ENCODE measurements at places on chromosomes 1 and 21. TPM values are rescaled to one million over a fixed set of nuclear protein-coding genes. Genes with fewer than 3 reads are reported as not detected.

Gene PARS2
- 3.8 TPM for total RNA-seq

Gene SLC30A2
- not detected for total RNA-seq

Gene ACP6
- 8.9 TPM for total RNA-seq

Gene SFN
- not detected for total RNA-seq

Gene SPATA1
- total RNA-seq, result 1.4 TPM

Gene OXCT2
- 2.6 TPM for total RNA-seq

Gene CD52
- 318 TPM for total RNA-seq

Gene AADACL4
- total RNA-seq, result not detected

Gene FAM3B
- not detected for total RNA-seq

Gene LRRC7
- total RNA-seq, result not detected

Gene LCE1E
- total RNA-seq, result not detected

Gene CCDC27
- not detected for total RNA-seq

- DNase-seq, result no peak
Observed at GRCh38 chr21:7951854-7952519, 2569.4 kb upstream of the TPTE start.

DNA sequence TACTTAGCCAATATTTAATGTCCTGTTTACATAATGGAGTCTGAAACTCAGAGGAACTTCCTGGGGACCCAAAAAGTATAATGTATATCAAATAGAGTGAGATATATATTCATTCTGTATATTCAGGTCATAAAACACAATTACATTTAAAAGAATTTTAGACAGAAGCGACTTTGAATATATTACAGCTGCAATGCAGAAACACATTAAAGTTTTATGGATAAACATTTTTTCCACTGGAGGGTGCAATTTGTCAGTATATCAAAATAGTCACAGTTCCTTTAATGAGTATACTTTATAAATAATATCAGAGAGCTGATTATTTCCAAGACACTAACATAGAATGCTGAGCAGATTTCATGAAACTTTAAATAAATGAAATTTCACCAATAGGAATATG lies 43.9 kb upstream of the CRB1 start:
- no peak for DNase-seq

DNA sequence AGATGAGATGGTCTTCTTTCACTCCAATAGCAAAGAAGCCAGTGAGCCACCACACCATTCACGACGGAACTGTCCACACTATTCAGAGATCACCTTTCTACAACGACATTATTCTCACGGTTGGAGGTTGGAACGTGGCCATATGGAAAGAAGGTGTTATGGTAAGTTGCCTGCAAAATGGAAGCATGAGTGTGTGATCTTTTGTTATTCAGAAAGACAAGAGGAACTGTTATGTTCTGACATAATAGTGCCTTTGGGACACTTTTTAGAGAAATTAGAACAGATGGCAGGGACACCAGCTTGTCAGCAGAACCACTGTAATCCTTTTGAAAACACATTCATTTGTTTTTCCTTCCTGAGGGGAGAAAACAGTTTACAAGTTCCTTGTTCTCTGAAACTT lies 75.8 kb upstream of the MCOLN3 start:
- no peak for DNase-seq

- peak; percentile 93 for DNase-seq
Observed at GRCh38 chr21:25608044-25608737, 910 bp upstream of the MRPL39 start.

GRCh38 chr1:12692967-12693782 lies 22.7 kb upstream of the AADACL3 start:
- no peak for DNase-seq

- DNase-seq, result peak; percentile 87
Observed at GRCh38 chr21:42187976-42188653, 30.8 kb upstream of the ABCG1 start.

- DNase-seq, result no peak
Observed at GRCh38 chr1:145846201-145846612, 777 bp downstream of the NUDT17 start.

DNA sequence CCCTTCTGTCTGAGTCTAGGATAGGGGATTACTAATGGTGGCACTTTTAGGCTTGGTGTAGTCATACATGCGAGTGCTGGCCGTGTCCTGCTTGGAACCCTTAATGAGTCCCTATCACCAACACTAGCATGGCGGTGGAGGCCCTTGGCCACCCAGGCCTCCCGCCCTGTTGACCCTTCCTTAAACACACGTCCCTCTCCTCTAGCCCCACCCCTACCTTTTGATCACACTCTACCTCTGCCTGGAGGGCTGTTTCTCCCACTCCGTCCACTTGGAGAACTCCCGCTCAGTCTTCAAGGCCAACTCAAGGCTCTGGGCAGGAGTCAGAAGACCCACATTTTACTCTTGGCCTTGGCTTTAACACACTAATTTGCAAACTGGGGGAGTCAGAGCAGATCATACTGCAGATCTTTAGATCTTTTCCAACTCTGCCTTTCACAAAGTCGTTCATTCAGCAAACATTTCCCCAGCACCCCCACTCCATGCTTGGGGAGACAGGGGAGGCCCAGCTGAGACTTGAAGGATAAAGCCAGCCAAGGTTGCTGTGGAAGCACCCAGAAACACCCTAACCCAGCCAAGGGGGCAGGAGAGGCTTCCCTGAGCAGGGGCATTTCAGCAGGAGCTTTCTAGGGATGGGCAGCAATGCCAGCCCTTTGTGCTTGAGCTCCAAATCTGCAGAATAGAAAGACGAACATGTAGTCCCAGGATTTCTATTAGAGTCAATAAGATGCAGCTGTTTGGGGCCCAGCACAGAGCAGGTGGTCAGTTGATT lies 1.9 kb downstream of the PODN start:
- DNase-seq, result no peak

DNA sequence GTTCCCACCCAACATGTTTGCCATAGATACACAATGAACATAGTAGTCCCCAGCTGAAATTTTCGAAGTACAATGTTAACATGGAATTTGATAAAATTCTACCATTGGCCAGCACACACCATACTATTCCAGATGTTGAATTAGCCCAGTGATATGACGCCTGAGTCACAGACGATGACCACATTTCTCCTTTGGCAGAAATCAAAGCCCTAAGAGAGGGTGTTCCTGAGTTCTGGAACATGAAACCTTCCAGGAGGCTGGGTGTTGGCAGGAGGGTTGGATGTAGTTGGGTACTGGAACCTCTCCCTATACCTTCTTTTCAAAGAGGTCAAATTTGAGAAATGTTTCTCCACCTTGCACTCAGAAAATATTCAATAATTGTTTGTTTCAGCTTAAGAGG lies 37.8 kb downstream of the LPAR3 start:
- DNase-seq, result no peak

- DNase-seq, result no peak
Observed at GRCh38 chr1:101302831-101303511, 66.2 kb downstream of the S1PR1 start.

DNA sequence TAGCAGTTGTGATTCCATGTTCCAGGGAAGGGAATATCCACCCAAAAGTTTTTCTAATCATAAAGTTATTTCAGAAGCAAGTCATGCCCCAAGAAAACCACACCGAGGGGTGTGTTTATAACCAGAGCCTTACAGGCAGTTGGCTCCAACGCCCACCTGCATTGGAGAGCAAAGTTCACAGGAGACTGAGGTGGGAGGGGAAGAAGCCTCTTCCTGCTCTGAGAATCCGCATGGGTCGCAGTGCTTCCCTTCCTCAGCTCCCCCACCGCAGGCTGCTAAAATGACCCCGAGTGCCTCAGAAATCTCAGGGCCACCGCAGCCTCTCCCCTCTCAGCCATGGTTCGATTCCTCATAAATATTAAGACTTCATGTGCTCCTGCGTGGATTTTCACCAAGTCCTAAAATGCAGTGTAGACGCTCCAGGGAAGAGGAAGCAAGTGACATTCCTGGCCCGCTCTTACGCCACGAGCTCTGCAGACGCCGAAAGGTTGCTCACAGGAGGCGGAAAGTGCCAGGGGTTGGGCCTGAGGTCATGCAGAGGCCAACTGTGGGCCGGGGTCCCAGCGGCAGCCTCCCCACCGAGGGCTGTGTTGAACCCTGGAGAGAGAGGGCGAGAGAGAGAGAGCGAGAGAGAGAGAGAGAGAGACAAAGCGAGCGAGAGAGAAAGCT lies 13.4 kb upstream of the SPSB1 start:
- peak; percentile 73 for DNase-seq

GRCh38 chr1:172758259-172758658 lies 99.4 kb downstream of the FASLG start:
- no peak for DNase-seq

- peak; percentile 90 for DNase-seq
Observed at GRCh38 chr1:225881081-225881958, 860 bp downstream of the TMEM63A start.

DNA sequence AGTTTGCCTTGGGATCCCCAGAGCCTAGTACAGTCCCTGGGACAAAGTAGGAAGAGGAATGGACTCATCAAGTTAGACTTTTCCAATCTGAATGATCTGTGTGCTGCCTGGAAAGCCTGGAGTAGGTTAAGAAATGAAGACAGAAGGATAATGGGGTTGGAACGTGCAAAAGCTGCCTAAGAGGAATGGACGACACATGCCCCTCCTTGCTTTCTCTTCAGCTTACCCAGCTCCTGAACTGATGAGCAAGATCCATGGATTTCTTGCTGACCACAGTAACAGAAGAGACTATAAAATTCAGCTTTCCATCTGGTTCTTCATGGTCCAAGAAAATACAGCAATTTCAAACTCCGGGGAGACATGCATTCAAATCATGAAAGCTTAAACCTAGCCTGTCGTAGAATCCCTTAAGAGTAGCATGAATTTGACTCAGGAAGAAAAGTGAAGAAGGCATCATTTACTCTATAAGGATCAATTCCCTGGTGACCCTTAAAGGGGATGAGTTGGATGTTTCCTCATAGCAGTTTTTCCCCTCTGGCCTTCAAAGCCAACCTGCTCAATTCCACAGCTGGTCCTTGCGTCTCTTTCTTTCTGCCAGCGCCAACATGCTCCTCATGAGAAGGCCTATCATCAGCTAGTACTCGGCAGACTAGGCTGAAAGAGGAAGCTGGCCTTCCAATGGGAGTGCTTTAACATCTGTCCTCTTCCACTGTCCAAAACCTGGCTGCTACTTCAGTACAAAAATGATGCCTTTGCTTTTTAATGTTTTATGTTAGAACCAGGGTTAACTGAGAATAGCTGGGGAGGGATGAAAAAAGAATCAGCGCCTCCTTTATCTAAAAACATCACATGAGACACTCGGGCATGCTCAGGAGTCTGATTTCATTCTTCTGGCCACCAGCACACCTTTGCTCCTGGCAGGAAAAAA lies 5.7 kb upstream of the PEF1 start:
- DNase-seq, result no peak

- DNase-seq, result no peak
Observed at GRCh38 chr1:3344395-3344794, 110.1 kb upstream of the ARHGEF16 start.

- no peak for DNase-seq
Observed at GRCh38 chr1:157047062-157047410, 1.5 kb upstream of the ARHGEF11 start.

DNA sequence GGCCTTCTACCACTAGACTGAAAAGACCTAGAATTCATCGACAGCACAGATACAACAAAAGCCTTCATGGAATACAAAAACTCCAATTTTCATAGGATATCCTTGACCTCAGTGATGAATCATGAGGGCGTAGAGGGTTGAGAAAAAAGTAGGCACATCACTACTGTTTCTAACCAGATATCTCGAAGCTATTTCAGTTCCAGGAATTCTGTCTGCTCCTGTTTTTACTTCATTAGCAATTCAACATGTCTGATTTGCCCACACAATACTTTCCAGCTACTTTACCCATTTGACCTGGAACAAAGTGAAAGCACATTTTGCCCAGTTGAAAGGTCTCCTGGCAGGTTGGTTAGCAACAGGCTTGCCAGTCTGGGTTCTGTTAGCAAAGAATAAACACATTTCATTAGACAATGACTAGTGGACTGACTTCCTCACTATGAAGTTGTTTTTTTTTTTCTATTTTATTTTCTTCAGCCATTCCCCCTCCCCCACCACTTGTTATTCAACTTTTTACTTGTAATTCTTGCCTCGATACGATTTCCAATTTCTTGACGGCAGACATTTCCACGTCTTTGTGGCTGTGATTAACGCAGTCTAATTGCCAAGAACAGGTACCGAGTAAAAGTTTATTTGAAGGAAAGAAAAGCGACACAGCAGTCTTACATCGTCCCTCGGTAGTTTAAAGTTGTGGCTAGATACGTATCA lies 4.0 kb upstream of the ZBTB18 start:
- DNase-seq, result no peak

- no peak for DNase-seq
Observed at GRCh38 chr1:186492531-186493291, 31.8 kb upstream of the PDC start.

GRCh38 chr1:121519042-121519755 lies 334.4 kb downstream of the SRGAP2C start:
- DNase-seq, result peak; percentile 96

DNA sequence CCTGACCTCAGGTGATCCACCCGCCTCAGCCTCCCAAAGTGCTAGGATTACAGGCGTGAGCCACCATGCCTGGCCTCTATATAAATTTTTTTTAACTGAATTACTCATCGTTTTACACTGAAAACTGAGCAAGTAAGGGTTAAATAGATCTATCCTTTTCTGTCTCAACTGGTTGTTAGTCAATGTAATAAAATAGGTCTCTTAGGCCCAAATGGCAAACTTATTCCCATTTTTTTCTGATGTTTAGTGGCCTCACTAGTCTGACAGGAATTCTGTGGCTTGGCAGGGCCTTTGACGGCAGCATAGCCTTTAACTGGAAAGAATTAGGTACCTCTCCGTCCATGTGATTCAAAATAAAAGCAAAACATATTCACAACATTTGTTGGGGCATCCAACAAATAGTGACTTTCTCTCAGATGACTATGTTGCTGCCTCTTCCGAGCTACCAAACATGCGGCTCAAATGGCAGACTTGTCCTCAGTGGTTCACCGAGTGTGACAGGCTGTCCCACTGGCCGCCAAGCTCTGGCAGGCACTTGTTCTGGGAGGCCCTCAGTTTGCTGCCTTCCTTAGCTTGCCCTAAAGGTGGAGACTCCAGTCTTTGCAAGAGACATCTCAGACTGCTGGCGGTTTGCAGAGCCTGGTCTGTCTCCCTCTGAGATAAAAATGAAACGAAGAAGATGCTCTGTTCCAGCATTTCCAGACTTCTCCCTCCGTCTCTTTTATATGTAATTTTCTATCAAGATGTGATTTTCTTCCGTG lies 17.4 kb downstream of the ATP1A4 start:
- no peak for DNase-seq

Data from spleen (tissue), 13 donors.